Activated CD4-positive, alpha-beta T cell treated with anti-CD3 and anti-CD28 coated beads, Interleukin-2, amount 50 U/mL, for 16 hours (primary cell): ENCODE measurements at places on chromosomes 5 and 9.

GRCh38 chr5:4720831-4721230, 419.3 kb upstream of the ADAMTS16 start:
- no peak for DNase-seq

DNA sequence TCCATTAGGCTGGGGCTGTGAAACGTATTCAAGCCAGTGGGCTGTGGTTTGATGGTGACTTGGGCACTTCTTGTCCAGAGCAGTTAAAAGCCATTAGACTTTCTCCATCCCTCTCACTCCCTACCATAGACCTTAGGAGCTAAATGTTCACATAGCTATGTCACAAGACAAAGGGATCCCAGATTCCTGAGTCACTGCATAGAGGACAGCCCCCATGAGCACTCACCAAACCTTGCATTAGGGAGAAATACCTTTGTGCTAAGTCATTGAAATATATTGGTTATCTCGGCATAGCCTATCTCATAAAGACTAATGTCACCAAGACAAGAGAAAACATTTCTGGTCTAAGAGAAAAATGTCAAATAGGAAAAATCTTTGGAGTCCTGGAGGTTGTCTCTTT, 104.3 kb downstream of the TRPM6 start:
- DNase-seq: no peak

DNA sequence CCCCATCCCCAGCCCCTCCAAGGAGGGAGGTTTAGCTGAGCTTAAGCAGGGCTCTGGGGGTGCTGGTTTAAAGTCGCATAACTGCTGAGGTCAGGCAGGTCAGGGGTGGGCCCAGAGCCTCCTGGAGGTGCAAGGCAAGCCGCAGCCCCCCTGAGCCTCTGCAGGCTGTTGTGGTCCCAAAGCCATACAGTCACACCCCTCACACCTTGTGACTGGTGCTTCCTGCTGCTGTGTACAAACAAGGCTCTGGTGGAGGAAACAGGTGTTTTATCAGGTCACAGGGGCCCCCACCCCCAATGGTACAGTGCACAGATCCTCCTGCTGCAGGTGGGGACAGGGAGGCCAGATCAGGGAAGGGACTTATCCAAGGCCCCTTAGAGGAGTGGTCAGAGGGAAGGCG, 8.0 kb downstream of the TCF7 start:
- DNase-seq: no peak

GRCh38 chr5:6465831-6466790, 17.5 kb downstream of the UBE2QL1 start:
- no peak for DNase-seq

- no peak for DNase-seq
Observed at GRCh38 chr5:134500699-134501430, 24.6 kb upstream of the JADE2 start.

GRCh38 chr9:121073038-121073437, 1.7 kb upstream of the CNTRL start:
- DNase-seq: no peak

DNA sequence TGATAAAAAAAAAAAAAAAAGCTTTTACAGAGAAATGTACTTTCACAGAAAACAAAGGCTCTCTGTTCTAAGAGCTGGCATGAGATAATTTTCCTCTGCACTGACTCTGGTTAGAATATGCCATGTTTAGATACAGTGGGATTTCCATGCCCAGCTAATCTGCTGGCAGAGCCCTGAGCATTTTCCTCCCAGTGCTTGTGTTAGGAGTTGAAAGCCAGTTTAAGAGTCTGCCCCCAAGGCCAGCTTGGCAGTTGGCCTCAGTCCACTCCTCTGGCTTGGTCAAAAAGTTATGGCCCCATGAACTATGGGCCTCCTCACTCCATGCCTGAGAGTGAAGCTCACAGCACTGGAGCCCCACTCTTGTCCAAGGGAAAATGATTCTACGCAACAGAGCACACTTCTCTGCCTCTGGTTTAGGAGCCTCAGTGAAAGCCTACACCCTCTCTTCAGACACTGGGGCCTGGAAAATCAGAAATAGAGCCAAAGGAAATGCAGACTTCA, 21.9 kb downstream of the MOCS2 start:
- DNase-seq: no peak

GRCh38 chr9:33524306-33524947, 376 bp downstream of the ANKRD18B start:
- DNase-seq: no peak

DNA sequence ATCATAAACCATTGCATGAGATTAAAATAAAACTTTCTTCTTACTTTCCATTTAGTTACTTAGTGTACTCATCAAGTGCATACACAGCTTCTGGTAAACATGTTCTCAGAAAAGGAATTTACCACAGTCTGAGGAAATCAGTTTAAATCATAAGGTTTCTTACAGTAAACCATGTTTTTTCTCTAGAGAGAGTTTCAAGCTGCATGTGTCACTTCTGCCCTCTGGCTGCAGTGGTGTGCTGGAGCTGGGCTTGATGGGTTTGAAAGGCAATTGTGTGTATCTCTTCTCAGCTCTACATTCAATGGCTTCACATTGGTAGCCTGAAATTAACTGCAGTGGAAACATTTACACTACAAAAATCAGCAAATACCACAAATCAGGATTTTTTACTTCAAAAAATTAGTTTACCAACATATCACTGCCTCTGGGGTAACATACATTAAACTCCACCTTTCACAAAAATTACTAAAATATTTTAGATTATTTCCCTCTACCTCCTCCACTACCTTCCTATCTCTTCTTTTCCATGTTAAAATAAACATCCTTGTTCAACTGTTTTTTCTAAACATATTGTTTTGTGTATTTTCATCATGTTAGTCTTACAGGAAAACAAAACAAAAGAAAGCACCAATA, 414.3 kb downstream of the ANXA1 start:
- DNase-seq: no peak

DNA sequence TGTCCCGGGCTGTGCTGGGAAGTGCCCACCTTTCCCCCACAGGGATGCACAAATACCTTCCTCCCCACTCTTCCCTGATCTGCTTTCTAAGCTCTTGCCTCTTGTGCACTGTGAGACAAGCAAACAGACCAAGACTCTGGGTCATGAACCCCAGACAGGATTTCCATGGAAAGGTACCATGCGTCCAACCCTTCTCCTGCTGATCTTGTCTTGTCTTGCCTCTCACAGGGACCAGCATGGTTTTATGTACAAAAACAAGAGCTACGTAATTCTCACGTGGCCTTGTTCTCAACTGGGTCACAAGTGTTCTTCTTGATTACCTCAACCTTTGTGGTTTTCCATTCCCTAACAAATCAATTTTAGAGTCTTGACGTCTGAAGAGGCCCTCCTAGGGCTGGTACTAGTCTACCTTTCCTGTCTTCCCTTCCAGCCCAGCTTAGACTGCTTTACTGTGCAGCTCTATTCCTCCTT, 176.5 kb upstream of the MAP3K1 start:
- DNase-seq: no peak

- no peak for DNase-seq
Observed at GRCh38 chr5:58016877-58017276, 443.0 kb downstream of the PLK2 start.

GRCh38 chr5:82534986-82535385, 256.8 kb upstream of the RPS23 start:
- no peak for DNase-seq

DNA sequence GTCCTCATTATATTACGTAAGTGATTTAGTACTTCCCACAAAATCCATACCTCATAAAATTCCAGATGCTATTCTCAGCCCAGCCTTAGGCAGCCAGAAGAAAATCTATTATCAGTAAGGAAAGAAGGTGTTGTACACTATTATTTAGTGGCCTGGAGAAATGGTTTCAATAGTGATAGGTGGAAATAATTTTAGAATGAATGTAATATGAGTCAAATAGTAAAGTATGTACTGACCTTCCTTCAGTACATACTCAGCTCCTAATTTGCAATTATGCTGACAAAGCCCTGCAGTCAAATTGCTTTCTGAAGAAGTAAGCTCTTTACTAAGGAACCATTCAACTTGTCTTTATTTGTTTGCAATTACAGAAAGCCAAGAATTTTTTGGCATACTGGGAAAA, 409.2 kb downstream of the HTR1A start:
- DNase-seq: no peak

GRCh38 chr5:7087719-7088297, 308.1 kb upstream of the ADCY2 start:
- DNase-seq: no peak

DNA sequence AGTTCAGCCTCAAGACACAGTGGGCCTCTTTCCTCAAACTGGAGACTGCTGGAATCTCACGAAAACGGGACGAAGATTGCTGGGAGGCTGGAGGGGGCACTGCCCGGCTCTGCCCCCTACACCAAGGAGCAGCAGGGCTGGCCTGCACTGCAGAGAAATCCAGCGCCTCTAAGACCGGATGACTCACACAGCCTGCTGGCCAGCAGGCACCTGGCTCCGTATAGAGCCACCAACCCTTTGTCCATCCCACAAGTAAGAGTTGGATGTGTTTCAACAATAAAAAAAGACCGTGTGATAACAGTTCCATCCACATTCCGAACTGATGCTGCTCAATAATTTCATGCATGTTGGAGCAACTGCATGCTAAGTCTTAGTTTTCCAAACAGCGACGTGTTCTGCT, 11.5 kb downstream of the CCDC127 start:
- no peak for DNase-seq

GRCh38 chr5:129459777-129460671, at the start of gene ADAMTS19:
Gene ADAMTS19, plus strand, starts transcription at chr5:129460298. Its CDS starts 94 bp downstream, at chr5:129460392.
- peak; percentile 12 for DNase-seq
